ENCODE measurements at places on chromosomes 2 and 18.

DNA sequence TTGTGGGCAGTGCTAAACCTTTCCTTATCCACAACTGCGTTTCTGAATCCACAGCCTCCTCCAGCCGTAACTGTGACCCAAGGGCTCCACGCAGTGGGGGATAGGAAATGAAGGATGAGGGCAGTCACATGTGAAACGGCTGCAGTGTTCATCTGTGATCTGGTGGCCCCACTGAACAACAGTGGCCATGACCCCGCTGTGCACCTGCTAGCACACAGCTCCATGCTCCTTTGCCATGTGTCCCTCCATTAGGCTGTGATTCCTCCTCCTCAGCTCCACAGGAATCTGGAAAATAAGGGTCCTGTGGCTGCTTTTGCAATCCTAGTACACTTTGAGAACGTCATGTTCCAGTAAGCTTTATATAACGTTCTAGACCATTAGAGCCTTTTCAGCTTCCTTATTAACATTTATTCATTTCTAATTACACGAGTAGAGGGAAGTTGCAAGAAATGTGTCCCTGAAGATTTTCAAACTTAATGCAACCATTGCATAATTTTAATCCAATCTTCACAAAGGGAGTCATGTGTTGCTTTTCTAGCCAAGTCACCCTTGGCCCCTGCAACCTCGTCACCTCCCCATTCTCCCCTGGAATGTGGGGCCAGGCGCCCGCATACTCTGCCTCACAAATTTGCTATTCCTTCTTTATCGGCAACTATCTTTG, 7.1 kb upstream of the NAPG start:
- DNase-seq, result no peak

GRCh38 chr18:65235966-65236624, 514.7 kb upstream of the CDH7 start:
- DNase-seq, result no peak

GRCh38 chr18:54358495-54359040, 862 bp downstream of the C18orf54 start:
- DNase-seq, result no peak

GRCh38 chr2:167945660-167946368, 301.6 kb downstream of the STK39 start:
- no peak for DNase-seq

- DNase-seq, result no peak
Observed at GRCh38 chr2:21924640-21925285, 801.0 kb downstream of the TDRD15 start.

DNA sequence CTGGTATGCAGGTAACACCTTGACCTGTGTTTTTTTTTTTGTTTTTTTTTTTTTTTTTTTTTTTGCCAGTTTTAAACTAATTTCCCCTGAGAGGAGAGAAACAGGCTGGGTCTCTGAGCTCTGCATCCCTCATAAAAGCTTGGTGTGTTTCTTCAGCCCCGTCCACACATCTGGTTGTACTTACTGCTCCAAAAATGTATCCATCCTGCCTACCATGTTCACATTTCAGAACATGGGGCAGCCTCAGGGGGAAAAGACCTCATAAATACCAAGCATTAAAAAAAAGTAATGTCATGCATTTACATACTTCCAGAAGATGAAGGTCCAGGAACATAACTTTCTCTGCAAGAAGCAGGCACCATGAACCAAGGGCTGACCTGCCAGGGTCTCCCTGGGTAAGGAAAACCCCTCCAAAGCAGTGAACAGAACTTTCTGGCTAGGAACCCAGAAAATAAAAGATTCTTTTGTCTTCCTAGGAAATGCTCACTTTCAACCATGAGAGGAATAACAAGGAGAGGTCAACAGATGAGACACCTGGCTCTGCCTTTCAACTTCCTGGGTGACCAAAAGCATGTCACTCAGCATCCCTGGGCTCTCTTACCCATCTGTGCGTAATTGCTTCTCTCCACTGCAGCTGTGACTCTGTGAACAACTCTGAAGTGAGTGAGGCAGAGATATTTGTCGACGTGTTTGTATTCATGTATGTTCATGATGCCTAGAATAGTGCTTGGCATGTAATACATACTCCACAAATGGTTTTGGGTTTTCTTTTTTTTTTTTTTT, 118.6 kb downstream of the MCFD2 start:
- DNase-seq, result no peak

DNA sequence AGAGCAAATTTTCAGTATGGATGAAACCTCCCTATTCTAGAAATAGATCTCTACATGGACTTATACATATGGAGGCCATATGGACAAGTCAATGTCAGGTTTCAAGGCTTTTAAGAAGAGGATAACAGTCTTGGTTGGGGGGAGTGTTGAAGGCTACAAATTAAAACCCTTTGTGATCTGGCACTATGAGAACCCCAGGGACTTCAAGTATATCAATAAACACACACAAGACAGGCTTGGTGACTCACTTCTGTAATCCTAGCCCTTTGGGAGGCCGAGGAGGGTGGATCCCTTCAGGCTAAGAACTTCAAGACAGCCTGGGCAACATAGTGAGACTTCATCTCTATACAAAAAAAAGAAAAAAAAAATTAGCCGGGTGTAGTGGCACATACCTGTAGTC, 127.2 kb upstream of the SP5 start:
- no peak for DNase-seq

- no peak for DNase-seq
Observed at GRCh38 chr2:150882751-150883612, 378.7 kb downstream of the RBM43 start.

DNA sequence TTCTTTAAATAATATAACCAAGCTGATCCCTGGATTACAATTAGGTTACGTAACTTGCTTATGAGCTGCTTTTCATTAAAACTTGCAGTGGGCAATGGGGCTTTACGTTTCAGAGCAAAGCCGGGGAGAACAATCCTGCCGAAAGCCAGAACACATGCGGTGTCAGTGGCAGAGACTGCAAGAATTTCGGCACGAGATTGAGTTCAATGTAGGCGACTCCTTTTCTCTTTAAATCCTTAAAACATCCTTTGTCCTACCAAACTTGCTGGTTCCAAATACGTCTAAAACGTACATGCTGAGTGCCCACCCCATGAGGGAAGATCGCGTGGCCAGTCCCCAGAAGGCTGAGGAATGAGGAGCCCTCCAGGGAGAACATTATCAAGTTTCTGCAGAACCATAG, 36.8 kb upstream of the NCOA1 start:
- no peak for DNase-seq

- DNase-seq, result no peak
Observed at GRCh38 chr2:43080571-43081021, 145.8 kb downstream of the ZFP36L2 start.

DNA sequence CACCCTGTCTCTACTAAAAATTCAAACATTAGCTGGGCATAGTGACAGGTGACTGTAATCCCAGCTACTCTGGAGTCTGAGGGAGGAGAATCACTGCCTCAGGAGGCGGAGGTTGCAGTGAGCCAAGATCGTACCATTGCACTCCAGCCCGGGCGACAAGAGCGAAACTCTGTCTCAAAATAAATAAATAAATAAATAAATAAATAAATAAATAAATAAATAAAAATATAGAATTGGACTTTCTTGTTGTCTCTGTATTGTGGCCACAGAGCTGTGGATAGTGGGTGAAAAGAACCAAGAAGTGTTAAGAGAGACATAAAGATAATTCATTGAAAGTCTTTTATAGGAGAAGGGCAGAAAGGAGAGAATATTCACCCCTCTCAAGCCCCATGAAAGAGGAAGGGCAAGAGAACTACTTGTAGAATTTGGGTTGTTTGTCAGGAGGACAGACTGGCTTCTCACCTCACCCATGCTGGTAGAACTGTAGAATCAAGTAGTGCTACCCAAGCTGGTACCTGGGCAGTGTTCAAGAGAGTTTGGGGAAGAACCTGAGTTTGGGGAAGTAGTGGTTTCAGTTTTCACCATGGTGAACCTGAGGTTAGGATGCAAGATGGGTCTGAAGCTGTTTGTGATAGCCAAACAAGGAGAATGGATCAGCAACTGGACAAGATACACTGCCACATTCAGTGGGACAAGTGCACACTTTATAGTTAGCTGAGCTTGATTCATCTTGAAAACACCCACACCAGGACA, 256.5 kb downstream of the CD226 start:
- DNase-seq, result no peak

DNA sequence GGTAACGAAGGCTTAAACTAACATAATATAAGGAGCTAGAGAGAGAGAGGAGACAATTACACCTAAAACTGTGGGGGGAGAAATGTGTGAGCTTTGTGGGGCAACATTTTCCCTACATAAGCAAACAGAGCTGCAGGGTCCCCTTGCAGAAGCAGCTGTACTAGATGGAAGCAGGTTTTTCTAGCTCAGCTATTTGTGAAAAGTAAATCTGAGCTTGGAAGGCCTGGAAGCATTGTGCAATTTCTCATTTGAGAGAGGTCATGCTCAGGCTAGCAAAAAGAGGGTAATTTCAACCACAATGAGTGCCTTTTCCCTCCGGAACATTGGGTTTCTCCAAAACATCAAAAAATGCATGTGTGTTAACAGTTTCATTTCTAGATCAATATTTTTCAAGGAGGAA, 130.0 kb downstream of the ARL4C start:
- no peak for DNase-seq

- DNase-seq, result no peak
Observed at GRCh38 chr2:7169593-7169992, 252.4 kb downstream of the RNF144A start.

DNA sequence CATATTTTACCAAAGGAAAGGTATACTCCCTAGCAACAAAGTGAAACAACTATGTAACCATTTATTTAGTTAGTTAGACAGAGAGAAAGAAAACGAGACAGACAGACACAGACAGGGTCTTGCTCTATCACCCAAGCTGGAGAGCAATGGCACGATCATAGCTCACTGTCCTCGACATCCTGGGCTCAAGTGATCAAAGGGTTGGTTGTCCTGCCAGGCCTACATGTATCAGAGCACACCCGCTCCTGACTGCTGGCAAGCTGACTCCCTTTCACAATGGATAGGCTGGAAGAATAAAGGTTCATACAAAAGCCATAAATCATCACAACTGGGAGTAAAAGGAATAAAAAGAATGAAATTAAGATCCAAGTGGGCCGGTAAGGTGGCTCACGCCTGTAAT, 53.5 kb downstream of the ATL2 start:
- no peak for DNase-seq

DNA sequence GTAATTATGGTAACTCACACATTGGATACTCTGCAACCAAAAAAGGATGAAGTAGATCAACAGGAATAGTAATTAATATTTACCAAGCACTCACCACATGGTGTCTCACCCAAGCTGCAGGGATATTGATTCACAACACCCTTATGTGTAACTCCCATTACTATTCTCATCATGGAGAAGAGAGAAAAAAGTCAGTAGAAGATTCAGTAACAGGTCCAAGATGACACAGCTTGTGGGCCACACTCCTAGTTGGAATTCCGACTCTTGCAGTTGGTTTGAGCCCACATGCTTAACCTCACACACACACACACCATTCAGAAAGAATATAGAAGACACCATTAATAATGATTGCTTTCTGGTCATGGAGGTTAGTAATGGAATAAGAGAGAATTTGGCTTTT, 1.7 kb upstream of the MLPH start:
- DNase-seq, result no peak

GRCh38 chr2:239361311-239361642, 39.5 kb downstream of the HDAC4 start:
- DNase-seq, result no peak

DNA sequence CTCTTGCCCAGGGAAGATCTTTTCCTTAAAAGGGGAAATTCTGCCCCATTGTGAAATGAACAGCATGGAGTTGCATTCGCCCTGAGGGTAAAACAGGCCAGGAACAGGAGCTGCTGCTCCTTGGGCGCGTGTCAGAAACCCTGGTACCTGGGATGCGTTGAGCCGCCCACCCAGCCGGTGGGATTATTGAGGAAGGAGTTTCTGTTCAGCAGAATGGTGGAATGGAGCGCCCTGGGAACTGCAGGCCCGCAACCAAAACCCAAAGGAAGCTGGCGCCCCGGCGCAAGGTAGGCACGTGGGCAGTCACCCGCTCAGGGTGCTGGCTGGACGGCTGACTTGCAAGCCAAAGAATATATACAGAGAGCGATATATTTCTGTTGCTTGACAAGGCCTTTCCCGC, 73.5 kb downstream of the MTCL1 start:
- DNase-seq, result no peak

GRCh38 chr2:120632796-120633646, 102.6 kb upstream of the GLI2 start:
- DNase-seq, result no peak

- no peak for DNase-seq
Observed at GRCh38 chr2:220259662-220260061, 632.2 kb downstream of the SLC4A3 start.

DNA sequence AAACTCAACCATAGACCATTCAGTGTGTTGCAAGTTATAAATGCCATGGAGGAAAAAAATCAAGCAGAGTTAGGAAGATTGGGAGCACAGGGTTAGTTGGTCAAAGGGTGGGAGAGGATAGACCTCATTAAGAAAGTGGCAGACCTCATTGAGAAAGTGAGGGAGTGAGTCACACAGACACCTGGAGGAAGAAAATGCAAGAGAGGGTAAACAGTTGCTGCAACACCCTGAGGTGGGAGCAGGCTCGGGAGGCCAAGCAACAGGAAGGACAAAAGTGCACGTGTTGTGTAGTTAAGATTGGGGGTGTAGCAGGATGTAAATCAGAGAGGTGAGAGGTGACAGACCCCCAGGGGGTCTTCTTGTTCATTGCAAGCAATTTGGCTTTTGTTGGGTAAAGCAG, 6.4 kb downstream of the IL1RL1 start:
- DNase-seq, result no peak

GRCh38 chr2:42139101-42139500, 30.1 kb upstream of the EML4 start:
- DNase-seq, result no peak

DNA sequence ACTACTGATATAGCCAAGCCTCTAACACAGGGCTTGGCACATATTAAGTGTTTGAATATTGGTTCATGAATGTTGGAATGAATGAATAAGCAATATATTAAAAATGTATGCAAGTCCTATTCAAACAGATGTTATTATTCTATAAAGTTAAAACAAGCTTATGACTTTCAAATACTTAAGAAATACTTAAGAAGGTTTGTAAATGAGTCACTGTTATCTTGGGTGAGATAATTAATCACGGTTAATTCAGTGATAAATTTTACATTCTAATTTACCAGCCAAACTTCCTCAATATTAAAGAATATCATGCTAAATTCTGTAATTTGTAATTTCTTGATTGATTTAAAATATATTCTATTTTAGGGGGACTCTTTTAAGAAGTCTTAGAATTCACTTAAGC, 74.8 kb downstream of the RBMS1 start:
- no peak for DNase-seq

DNA sequence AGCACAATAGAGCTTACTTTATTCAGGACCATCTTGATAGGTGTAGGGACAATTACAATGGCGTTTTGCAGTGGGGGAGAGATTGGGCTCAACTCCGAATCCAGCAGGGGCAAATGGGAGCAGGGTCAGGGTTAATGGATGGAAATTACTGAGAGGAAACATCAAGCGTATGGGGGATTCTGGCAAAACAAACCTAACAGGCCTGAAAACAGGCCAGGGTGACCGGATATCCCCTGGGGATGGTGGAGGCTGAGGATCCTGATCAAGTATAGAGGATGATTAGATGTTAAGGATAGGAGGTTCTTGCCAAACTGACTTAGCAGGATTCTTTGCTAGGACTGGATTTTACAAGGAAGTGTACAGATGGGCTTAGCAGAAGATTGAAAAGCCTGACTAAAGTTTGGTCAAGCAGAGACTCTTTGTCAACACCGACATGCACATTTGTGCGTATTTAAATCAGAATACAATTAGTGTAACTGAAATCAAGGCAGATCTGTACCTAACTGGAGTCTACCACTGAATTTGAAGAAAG, 54.5 kb upstream of the GPR45 start:
- DNase-seq, result no peak

Data from stimulated activated CD8-positive, alpha-beta memory T cell treated with anti-CD3 and anti-CD28 coated beads, Interleukin-2, amount 100 ng/mL, for 1 hour (primary cell).